ENCODE measurements at places on chromosomes 5 and 9.

DNA sequence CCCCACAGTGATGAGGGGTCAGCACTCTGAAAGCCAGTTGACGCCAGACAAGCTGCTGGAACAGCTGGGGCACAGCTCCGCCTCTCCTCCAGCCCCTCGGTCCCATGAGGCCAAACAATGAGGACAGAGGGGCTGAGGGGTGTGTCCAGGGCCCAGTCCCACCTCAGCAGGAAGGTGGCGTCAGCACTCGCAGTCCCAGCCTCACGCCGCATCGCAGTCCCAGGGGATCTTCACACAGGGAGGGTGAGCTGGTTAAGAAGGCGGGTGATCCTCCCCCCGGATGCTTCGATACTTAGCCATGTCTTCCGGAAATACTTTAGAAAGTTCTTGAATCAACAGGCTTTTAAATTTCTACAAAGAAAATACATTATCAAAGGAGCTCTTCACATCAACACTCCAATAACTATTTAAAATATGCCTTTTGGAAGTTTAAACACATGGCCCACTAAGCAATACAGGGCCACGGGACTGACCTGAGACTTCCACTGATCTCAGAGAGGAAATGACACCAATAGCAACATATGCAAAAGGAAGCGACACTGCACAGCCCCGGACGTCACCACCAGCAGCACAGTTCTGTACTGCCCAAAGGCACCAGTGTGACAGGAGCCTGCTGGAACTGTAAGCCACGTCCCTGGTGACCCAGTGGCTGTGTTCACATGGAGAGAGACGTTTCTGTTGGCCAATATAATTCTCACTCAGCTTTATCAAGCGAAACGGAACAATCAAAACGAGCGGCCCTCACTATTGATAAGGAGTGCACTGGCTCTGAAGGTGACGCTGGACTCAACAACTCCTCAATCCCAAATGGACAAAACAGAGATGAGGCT lies 5.9 kb downstream of the MED10 start:
- DNase-seq, result no peak

DNA sequence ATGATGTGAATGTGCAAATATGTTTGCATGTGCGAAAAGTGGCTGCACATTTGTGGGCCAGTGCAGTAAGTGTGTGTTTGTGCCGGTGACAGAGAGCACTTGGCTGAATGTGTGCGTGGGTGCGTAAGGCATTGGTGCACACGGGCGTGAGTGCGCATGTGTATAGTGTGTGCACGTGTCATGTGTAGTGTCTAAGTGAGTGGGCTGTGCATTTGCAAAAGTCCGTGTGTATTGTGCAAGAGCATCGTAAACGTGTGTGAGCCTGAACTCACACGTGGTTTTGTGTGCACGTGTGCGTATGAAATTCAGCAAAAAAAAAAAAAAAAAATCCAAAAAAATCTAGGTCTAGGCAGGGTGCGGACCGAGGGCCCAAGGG lies 6.5 kb upstream of the EBF1 start:
- DNase-seq, result no peak

GRCh38 chr5:115415143-115415491 lies 118.7 kb upstream of the CCDC112 start:
- DNase-seq, result no peak

GRCh38 chr5:143350751-143351602 lies 52.5 kb downstream of the NR3C1 start:
- DNase-seq, result no peak

Measured in hematopoietic multipotent progenitor cell (in vitro differentiated cells).